ENCODE measurements at places on chromosomes 1 and 21.

GRCh38 chr1:58804853-58805565, 21.2 kb upstream of the JUN start:
- DNase-seq, result no peak

GRCh38 chr1:147377263-147378246, 135.1 kb downstream of the CHD1L start:
- no peak for DNase-seq

GRCh38 chr1:11938722-11939526, 4.4 kb downstream of the PLOD1 start:
- no peak for DNase-seq

DNA sequence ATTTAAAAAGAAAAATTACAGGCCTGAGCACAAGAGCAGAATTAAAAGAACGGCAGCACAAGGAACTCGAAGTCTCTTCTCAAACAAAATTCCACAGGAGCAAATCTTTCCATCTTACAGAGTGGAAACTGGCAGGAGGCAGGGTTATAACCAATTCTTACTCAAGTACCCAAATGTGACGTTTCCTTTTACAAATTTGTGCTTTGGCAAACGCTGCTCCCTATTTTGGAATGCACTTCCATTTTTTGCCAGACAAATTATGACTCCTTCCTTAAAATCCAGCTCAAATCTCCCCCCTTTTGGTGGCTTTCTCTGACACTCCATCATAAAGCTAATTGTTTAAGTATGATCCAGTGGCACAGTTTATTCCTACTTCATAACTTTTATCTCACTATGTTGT, 7.8 kb downstream of the ERI3 start:
- no peak for DNase-seq

DNA sequence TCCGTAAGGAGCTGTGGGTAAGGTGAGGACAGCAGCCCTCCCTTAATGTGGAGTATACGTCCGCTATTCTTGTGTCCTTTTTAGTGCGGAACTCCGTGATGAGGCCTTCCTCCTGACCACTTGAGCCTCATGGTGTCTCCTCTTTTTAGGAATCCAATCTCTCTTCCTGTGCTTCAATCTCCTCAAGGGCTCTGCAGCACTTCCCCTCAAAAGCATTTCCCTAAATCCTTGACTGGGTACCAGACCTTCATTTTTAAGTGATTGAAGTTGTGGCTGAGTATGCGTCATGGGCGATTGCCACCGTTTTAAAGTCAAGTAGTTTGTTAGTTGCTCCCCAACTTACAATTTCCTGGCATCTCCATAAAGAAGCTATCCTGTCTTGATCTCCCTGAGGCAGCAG, 62.8 kb downstream of the SAMSN1 start:
- DNase-seq, result no peak

DNA sequence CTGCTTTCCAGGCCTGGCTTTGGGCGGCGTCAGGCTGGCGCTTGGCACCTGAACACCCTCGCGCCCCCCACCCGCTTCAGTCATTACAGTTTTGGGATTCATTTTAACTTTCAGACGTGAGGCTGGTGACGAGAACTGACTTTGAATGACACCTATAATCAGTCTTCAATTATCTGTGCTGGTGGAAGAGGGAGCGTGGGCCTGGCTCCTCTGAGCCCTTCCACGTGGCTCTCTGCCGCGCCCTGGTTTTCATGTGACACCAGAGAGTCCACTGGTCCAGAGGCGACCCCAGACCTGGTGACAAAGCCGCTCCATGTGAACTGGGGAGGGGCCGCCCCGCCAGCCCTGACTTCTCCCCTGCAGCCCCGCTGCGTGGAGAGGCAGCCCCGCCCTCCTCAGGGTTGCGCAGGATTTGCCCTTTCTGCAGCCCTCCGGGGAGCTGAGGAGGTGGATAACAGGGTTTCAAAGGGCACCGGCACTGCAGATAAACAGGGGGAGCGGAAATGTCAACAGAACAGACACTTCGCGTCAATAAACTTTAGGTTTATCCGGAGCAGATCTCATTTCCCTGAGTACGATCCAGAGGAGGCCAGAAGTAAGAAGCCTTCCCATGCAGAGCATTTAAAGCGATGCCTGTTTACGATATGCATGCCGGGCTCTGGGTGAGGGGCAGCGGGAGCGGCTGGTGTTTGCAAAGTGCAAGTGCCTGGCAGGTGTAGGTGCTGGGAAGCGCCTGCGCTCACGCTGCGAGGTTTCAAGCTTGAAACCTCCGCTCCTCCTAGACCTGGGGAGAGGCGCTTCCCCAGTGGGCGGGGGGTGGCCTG, 56.4 kb downstream of the AJAP1 start:
- peak; percentile 55 for DNase-seq

GRCh38 chr1:88552226-88552625, 131.8 kb upstream of the PKN2 start:
- DNase-seq, result no peak

GRCh38 chr1:23169727-23170335, 1.2 kb upstream of the LUZP1 start:
- peak; percentile 42 for DNase-seq

DNA sequence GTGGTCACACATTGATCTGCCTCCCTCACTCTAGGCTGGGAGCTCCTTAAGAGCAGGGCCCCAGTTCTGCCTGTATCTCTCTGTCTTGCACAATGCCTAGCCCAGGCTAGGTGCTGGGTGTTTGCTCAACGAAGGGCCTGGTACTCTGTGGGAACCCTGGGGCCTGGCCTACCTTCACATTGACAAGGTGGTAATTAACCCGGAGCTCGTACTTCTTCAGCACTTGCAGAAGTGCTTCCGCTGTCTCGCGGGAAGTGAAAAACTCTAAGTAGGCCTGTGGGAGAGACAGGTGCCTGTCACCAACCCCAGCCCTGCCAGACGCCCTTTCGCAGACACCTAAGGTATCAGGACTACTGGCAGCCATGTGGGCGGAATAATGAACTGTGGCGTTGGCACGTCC, 13.7 kb downstream of the MTHFR start:
- no peak for DNase-seq

GRCh38 chr1:11448373-11449099, 30.4 kb upstream of the DISP3 start:
- DNase-seq, result no peak

DNA sequence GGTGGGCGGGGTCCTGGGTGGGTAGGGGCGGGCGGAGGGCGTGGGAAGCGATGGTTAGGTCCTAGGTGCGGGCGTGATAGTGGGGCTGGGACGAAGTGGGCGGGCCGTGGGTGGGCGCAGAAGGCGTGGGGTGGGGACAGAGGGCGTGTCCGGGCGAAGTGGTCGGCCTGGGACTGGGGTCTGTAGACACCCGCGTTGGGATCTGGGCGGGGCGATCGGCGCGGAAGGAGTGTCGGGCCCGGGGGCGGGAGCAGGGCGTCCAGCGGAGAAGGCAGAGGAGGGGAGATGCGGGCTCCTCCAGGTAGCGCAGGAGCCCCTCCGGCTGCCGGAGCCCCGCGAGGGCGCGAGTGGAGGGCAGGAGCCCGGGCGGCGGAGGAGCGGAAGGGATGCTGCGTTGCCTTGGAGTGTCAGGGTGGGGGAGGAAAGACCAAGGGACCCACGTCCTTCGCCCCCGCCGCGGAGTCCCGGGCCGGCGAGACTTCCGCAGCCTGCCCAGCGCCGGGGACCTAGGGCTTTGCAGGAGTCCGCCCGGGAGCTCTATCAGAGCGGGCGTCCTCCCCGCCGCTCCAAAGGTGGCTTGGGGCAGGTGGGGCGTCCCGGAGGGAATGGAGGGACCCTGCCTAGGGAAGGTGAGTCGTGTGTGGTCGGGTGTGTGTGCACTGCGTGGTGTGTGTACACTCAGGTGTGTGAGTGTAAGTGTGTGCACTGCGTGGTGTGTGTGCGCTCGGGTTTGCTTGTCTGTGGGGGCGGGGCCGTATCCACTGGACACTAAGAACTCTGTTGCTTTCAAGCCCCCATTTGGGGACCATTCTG, 27.0 kb upstream of the PRSS38 start:
- DNase-seq, result peak; percentile 87

DNA sequence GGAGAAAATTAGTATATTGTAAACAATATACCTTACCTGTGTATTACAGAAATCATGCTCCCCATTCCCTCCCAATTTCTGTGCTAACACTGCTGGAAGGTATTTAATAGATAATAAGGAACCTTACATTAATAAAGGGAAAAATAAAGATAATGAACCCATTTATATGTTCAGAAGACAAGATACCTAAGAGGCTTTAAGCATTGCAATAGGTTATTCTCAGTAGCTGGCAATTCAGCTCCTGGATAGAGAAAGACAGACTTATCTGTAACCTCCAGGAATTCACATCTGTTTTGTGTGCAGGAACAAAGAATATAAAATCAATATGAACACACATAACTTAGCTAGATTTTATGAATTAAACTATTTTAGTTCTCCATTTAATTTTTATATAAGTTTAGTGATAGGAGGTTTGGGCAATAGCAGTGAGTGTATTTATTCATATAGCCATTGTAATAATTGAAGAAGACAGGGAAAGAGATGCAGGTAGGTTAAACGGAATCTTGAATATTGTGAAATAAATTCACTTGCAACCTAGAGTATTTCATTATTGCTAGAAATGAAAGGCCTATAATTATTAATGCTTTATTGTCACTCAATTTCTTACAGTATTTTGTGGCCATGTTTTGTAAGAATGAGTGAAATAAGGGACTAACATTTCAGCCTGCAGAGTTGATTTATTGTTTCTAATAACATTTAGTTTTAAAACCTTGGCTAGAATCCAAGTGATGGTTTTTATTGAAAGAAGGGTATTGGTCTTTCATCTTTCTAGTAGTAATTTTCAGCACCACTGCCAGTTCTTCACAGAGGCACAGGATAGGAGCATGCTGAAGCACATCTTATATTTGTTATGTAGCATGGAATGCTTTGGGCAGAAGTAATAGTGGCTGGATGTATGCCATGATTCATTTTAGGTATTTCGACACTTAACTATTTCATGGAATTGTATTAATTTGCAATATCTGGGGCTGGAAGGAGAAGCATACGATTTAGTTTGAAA, 1.5 kb downstream of the XPR1 start:
- no peak for DNase-seq

GRCh38 chr1:119253366-119253765, 112.9 kb upstream of the WARS2 start:
- no peak for DNase-seq

- peak; percentile 89 for DNase-seq
Measured at GRCh38 chr1:228487336-228488124, at the start of gene RNF187. Gene RNF187 (plus strand): TSS chr1:228487382.
